Pulmonary artery endothelial cell (primary cell): ENCODE measurements at places on chromosomes 2 and 18. TPM values are rescaled to one million over a fixed set of nuclear protein-coding genes. Genes with fewer than 3 reads are reported as not detected.

CYP26B1 gene
- total RNA-seq = 0.13 and 0.78 TPM in 2 replicates

GRCh38 chr2:235976956-235977355 lies 191.2 kb downstream of the GBX2 start:
- no peak for DNase-seq

DNA sequence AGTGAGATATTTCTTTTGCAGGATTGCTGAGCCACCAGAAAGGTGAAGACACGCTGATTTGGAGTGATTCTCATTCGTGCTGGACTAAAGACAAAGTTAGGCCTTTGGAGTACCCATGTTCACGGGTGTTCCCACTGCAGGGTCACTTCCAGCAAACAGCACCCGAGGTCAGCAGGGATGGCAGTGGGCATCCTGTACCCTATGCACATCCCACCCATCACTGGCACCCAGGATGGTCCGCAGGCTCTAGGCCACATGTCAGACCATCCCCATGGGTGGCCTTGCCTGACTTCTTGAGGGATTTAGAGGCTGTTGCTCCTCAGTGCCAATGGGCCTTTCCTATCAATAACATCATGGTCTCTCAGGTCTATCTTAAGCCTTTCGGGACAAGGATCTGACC lies 39.3 kb upstream of the TMEM17 start:
- no peak for DNase-seq

- no peak for DNase-seq
Measured at GRCh38 chr2:96949701-96950350, 36.6 kb downstream of the FAM178B start.

DNA sequence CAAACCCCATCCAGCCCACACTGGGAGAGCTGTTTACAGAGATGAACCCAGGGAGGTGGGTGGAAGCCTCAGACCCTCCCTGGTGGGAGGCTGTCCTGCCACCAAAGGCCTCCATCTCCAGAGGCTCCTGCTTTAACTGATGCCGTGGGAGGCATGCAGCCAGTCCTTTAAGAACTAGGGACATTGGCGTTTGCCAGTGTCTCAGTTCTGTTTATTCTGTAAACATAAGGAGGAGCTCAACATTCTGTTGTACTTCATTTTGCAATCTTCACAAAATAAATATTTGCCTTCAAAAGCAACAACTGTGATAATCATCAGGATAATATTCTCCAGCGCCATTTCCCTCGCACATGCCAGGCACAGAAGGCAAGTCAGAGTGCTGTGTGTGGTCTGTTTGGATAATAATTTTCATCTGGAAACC lies 6.8 kb downstream of the EDAR start:
- no peak for DNase-seq

- DNase-seq = no peak
Measured at GRCh38 chr2:46373238-46373637, 76.0 kb downstream of the EPAS1 start.

GRCh38 chr2:146666340-146666739 lies 1178.5 kb upstream of the ACVR2A start:
- DNase-seq = peak; percentile 15

TWIST2 gene
- total RNA-seq = 5.4 and 13.2 TPM in 2 replicates

PARD3B gene
- total RNA-seq = 8.4 and 13.5 TPM in 2 replicates
